Hair follicle dermal papilla cell (primary cell): ENCODE measurements at places on chromosomes 4 and X. TPM values are rescaled to one million over a fixed set of nuclear protein-coding genes. Genes with fewer than 3 reads are reported as not detected.

Gene CENPVL1
- total RNA-seq: not detected in 2 replicates

Gene AMTN
- total RNA-seq: not detected in 2 replicates

Gene ZNF595
- 8.6 and 12.7 TPM in 2 replicates for total RNA-seq

Gene DAPP1
- total RNA-seq: not detected in 2 replicates

Gene STOX2
- total RNA-seq: 0.49 and 0.81 TPM in 2 replicates

Gene DGAT2L6
- not detected in 2 replicates for total RNA-seq

Gene DCAF8L2
- total RNA-seq: not detected in 2 replicates

Gene IRF2
- total RNA-seq: 27.3 and 37.5 TPM in 2 replicates

Gene HERC5
- 4.7 and 6.5 TPM in 2 replicates for total RNA-seq

Gene SGCB
- 37.5 and 38.7 TPM in 2 replicates for total RNA-seq

Gene LAGE3
- total RNA-seq: 13.3 and 19.4 TPM in 2 replicates

Gene ITIH6
- total RNA-seq: not detected in 2 replicates

Gene MED28
- total RNA-seq: 12.6 and 13.6 TPM in 2 replicates

Gene GLUD2
- total RNA-seq: 2.8 and 2.9 TPM in 2 replicates

Gene TMEM47
- 219 and 294 TPM in 2 replicates for total RNA-seq

Gene COL4A5
- total RNA-seq: 7.0 and 7.8 TPM in 2 replicates

Gene FRMD7
- 0.12 and 0.65 TPM in 2 replicates for total RNA-seq

Gene PFKFB1
- 0.12 and 0.16 TPM in 2 replicates for total RNA-seq

Gene DCAF12L2
- total RNA-seq: 1.2 and 3.7 TPM in 2 replicates

Gene ERCC6L
- 0.24 and 0.32 TPM in 2 replicates for total RNA-seq

Gene SPATA18
- 25.2 and 27.3 TPM in 2 replicates for total RNA-seq

Gene EPHA5
- total RNA-seq: 2.7 and 3.7 TPM in 2 replicates

Gene IRAK1
- 89.9 and 94.7 TPM in 2 replicates for total RNA-seq

Gene ADH1A
- total RNA-seq: not detected in 2 replicates

Gene TEX13C
- total RNA-seq: not detected in 2 replicates

Gene JAKMIP1
- not detected in 2 replicates for total RNA-seq

Gene DDX53
- total RNA-seq: not detected in 2 replicates

Gene NOX1
- not detected in 2 replicates for total RNA-seq

Gene CDKL2
- total RNA-seq: 4.9 and 5.7 TPM in 2 replicates

Gene HS6ST2
- total RNA-seq: 0.16 TPM in 1 of 2 replicates, not detected in the other

Gene P2RY8
- not detected in 2 replicates for total RNA-seq
